GM12892 (cell line): ENCODE measurements at places on chromosomes 11 and 22.
A peak's percentile ranks its signal among the peaks of the same experiment; 100 is the strongest.

DNA sequence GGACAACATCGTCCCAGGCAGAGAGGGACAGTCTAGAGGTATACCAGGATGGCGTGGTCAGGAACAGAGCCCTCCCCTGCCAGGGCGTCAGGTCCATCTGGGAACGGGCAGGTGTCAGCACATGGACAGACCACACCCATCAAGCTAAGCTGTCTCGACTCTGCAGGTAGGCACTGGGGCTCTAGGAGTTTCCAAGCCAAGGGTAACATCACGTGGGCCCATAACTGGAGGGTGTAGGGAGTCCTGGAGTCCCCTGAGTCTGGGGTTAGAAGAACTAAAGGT is 75.4 kb downstream of the PHF21B start:
- DNase-seq: no peak

DNA sequence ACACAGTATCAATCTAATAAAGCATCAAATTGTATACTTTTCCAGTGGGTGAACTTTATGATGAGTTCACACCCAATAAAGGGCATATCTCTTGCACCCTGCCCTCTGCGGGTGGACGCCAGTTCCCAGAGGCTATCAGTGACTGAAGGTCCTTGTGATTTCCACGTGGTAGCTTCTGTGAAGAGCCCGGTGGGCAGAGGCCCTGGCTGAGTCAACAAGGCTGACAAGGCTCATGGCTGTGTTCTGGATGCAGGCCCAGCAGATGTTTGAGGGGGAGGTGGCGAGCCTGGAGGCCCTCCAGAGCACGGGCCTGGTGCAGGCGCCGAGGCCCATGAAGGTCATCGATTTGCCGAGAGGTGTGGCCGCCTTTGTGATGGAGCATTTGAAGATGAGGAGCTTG is 71.4 kb downstream of the PIWIL3 start:
- no peak for DNase-seq

- DNase-seq: no peak
Measured at GRCh38 chr11:5891216-5891800, 1.7 kb upstream of the OR52E5 start.

GRCh38 chr11:122910775-122911174 is 28.2 kb downstream of the JHY start:
- no peak for DNase-seq

GRCh38 chr11:68135161-68135560 is 14.0 kb upstream of the CHKA start:
- no peak for DNase-seq

DNA sequence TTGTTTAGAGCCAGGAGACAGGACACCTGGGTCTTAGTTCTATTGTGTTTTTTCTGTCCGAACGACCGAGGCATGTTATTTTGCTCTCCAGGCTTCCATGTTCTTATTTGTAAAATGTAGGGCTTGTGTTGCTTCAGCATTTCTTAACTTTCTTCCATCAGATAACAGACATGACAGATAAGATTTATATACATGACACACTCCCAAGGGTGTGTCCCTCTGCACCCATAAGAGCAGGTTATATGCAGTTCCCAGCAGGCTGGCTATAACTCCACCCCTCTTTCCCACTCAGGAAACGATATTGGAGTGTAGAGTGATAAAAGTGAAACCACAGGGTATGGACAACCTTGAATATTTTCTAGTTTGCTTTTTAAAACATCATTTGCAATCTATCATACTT is 65.8 kb downstream of the APIP start:
- DNase-seq: no peak

DNA sequence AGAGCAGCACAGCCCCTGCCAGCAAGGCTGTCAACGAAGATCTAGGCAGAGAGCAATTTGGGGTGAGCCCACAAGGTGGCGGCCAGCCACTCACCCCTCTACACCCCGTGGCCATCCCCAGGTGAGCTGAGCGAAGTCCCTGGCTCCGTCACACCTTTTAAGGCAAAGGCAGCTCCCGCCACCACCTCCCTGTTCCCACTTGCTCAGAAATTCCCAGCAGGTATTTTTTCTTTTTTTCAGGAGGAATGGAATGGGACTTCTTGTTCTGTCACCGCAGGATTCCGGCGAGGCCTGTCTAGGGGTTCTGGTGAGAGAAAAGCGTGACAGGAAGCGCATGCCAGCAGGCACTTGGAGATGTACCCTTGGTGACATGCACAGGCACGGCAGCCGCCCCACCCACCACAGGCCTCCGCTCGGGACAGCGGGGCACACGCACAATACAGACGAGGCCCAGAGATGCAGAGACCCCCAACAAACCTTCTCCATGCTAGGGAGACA is 10.0 kb downstream of the RPL3 start:
- DNase-seq: no peak

- DNase-seq: peak; percentile 66
Measured at GRCh38 chr11:2383852-2384804, 7.0 kb downstream of the CD81 start.

GRCh38 chr11:114511538-114511937 is 48.1 kb downstream of the NXPE1 start:
- DNase-seq: no peak

DNA sequence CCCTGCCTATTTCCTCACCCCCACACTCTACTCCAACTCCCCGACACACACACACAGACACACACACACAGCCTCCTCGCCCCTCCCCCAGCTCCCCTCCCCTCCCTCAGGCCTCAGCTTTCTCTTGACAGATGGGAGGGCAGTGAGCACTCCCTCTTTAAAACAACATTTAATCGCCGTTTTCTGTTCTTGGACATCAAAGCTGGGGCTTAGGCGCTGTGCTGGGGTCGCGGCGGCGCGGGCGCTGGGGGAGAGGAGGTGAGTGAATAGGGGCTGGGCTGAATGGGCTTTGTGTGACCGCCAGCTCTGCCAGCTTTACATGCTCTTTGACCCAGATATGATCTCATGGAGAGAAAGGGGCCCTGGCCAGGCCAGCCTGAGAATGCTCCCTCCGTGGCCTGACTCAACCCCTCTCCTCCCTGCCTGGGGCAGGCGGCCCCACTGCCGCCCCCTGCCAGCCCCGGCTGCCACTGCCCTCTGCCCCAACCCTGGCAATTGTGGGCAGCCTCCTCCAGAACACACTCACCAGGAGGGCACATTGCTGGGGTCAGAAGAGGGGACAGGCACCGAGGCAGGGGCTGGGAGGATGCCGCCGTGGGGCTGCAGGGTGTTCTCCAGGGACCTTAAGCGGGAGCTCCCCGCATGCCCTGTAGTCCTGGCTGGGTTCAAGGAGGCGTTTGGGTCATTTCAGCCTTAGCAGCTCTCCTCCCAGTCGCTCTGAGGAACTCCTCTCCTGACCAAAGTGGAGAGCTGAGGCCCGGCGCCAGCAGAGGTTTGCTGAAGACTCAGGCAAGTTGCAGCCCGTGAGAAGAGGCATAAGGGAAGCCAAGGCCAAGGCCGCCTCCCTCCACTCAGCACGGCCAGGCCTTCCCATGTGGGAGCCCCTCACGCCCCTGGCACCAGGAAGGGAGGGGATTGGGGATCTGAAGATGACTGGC is 38.3 kb upstream of the NNMT start:
- no peak for DNase-seq

DNA sequence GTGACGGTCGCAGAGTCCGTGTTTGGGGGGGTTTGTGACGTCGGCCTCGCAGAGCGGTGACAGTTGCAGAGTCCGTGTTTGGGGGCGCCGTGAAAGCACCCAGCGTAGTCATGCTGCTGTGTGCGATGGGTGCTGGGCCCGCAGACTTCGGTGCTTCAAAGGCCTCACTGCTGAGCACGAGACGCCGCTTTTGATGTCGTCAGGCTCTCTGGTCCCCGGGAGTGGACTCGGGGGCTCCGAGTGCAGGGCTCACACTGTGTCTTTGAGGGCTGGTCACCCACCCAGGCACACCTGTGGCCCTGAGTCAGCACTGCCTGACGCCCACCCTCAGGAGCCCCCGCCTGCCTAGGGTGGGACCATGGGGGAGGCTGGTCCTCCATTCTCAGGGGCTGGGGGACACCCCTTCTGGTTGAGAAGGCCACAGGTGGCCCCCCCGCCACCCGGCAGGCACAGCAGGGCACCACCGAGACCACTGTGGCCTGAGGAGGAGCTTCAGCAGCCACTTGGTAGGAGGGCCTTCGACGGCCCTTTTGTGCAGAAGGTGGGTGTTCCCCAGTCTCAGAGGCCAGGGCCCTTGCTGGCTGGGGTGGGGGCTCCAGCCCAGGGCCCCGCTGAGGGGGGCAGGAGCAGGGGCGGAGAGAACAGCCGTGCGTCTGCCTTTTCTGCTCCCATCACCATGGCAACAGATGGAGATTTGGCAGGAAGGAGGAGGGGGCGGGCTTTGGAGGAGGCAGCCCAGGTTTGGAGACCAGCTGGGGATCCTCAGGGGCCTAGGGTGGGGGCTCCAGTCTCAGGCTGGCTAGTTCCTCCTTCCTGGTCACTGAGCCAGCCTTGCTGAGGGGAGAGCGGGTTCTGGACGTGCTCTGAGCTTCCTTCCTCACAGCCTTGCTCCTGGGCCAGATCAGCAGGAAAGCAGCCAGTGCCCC is 20.9 kb downstream of the BRSK2 start:
- no peak for DNase-seq

DNA sequence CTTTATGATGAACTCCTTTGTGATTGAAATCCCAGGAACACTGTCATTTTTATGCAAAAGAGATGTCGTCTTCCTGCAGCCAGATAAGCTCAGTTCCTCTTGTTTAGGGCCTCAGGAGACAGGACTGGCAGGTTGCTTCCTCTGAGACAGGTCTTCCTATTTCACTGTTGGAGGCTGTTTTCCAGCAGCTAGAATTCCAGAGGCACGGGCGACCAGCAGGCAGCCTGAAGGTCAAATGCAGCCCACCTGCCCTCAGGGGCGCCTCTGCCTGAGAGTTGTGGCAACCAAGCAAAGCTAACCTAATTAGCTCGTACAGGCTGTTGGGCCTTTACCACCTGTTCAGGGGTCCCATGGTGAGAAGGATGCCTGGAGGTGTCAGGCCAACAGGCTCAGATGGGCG is 22.3 kb downstream of the SLC6A5 start:
- no peak for DNase-seq

- no peak for DNase-seq
Measured at GRCh38 chr11:131829725-131830124, 459.3 kb downstream of the NTM start.

DNA sequence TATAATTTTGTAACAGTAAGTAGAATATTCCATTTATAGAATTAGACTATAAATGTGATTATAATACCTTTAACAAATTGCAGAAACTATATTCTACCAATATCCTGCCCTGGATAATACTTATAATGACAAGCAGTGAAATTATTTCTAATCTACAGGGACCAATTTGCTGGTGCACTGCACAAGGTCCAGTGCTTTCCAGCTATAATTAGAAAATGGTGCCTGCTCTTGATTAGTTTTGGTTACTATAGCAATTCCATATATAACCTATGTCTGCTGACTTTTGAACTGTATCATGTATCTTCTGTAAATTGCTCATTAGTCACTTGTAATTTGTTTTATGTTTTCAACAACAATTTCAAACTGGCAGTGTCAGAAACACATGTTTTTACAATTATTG is 23.1 kb downstream of the FANCF start:
- DNase-seq: no peak

- DNase-seq: no peak
Measured at GRCh38 chr11:105152560-105152959, 13.0 kb upstream of the CARD18 start.

DNA sequence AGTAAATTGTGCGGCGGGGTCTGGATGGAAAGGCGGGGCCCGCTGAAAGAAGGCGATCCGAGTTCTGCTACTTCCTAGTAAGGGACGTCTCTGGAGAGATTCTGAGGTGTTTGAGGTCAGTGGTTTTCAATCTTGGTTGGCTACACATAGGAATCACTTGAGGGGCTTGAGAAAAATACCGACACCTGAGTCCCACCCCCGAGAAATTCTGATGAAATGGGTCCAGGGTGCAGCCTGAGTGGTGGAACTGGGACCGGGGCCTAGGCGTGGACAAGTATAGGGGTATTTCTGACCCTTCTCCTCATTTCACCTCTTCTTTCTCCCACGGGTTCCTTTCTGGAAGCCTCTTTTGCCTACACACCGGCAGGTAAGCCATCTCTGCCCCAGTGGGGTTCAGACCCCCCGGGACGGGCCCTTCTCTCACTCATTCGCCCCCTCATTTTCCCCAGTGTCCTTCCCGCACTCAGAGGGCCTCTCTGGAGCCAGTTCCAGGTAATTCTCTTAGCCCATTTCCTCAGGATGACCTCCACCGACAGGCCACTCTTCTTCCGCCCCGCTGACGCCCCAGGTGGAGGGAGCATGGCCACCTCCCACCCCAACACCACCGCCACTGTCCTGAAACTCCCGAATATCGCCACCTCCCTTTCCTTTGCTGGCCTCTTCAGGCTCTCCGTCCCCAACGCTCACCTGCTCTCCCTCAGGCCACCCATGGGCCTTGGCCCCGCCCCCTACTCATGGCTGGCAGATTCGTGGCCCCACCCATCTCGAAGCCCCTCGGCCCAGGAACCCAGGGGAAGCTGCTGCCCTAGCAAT is 11.8 kb downstream of the ROBO3 start:
- DNase-seq: no peak

DNA sequence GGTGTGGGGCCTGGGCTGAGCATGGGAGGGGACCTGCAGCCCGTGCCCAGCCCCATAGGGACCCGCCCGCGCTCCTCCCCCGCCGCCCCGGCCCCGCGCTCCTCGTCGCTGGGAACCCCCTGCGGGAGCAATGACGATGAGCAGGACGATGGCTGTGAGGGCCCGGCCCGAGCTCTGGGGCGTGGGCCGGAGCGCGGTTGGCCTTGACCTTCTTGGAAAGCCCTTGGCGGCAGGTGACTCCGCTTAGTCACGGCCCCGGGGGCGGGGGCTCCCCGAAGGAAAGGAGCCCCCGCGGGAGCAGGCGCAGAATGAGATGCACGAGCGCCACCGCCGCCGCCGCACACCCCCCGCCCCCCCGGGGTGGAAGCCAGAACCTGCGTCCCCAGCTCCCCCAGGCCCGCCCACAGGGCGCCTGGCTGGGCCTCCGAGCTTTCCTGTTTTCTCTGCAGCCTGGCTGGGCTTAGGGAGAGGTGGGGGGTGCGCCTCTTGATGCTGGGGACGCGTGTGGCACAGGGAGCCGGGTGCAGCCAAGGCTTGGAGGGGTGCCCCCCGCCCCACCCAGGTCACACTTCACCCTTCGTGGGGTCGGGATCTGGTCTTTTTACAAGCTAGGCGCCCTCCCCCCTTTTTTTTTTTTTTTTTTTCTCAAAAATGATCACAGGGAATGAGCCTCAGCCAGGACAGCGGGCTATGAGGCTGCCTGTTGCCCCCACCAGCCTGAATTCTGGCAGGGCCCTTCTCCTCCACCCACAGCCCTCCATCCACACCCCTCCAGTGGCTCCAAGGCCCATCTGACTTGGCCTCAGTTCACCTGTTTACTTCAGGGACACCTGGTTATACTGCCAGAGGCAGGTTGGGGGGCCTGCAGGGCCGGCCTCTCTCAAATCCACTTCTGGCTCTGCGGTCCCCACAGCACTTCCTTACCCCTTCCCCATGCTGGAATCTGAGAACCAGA is 17.9 kb downstream of the CRELD2 start:
- DNase-seq: peak; percentile 82

GRCh38 chr11:128871168-128871610 is 4.1 kb upstream of the KCNJ1 start:
- no peak for DNase-seq
